Activated CD8-positive, alpha-beta memory T cell treated with anti-CD3 and anti-CD28 coated beads for 48 hours (primary cell): ENCODE measurements at places on chromosomes 5 and 9.

DNA sequence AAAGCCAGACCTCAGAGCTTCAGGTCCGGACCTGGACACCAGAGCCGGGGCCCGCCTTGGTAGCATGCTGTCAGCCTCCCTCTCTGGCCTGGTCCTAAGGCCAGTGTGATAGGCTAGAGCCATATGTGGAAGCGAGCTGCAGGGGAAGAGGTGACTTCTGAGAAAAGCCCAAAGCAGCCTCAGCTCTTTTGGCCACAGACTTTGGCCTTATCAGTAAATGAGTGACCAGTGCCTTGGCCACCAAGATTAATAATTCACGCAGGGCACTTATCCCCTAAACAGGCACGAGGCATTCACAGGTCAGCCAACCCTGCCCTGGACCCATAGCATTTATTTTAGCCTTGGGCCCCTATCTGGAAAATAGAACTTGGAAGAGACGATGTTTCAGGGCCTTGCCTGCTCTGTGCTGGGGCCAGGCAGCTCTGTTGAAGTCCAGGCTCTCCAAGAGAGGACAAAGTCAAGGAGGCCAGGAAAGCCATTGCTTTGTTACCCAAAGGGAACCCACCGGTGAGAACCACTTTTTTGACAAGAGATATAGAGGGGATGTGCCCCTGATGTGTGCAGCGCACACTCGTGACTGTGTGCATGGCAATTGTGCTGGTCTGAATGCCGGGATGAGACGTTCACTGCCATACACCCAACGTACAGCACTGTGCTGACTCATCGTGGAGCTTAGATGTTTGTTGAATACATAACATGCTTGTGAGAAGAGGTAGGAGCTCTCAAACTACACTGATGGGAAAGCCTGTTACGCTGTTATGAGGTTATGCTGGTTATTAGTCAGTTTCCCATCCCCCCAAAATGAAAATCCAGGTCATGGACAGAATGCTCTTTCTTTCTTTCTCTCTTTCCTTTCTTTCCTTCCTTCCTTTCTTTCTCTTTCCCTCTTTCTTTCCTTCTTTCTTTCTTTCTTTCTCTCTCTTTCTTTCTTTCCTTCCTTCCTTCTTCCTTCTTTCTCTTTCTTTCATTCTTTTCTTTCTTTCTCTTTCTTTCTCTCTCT, 5.0 kb upstream of the SLC34A1 start:
- DNase-seq: no peak

DNA sequence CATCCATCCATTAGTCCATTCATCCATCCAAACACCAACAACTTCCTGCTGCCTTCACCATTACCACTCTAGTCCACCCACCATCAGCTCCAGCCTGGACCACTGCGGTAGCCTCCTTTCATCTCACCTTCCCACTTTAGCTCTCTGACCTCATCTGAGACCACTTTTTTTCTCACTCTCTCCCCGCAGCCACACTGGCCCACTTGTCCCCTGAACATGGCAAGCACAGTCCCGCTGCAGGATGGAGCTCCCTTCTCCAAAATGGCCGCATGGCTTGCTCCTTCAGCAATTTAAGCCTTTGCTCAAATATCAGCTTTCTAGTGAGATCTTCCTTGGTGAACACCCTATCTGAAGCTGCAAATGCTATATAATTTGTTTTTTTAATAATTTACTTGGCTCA, 11.1 kb downstream of the CSF1R start:
- DNase-seq: no peak

GRCh38 chr9:124419832-124420489, 4.7 kb upstream of the PSMB7 start:
- no peak for DNase-seq

DNA sequence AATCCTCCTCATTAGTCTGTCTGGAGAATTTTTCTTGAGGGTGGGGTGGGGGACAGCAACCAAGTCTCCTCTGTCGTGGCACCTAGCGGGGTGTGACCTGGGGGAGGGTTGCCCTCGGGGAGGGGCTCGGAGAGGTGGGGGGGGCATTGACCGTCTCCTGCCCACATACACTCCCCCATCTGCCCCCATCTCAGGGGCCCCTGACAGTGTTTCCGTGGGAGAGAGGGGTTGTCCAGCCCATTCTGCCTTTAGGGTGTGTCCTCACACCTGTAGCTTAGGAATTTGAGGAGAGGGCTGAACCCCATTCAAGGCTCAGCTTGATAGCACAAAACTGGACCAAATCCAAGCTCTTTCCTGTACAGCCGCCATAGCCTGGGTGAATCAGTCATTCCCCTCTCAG, 5.9 kb upstream of the CXXC5 start:
- DNase-seq: no peak

- no peak for DNase-seq
Measured at GRCh38 chr5:118015511-118015910, 972.8 kb downstream of the DTWD2 start.

DNA sequence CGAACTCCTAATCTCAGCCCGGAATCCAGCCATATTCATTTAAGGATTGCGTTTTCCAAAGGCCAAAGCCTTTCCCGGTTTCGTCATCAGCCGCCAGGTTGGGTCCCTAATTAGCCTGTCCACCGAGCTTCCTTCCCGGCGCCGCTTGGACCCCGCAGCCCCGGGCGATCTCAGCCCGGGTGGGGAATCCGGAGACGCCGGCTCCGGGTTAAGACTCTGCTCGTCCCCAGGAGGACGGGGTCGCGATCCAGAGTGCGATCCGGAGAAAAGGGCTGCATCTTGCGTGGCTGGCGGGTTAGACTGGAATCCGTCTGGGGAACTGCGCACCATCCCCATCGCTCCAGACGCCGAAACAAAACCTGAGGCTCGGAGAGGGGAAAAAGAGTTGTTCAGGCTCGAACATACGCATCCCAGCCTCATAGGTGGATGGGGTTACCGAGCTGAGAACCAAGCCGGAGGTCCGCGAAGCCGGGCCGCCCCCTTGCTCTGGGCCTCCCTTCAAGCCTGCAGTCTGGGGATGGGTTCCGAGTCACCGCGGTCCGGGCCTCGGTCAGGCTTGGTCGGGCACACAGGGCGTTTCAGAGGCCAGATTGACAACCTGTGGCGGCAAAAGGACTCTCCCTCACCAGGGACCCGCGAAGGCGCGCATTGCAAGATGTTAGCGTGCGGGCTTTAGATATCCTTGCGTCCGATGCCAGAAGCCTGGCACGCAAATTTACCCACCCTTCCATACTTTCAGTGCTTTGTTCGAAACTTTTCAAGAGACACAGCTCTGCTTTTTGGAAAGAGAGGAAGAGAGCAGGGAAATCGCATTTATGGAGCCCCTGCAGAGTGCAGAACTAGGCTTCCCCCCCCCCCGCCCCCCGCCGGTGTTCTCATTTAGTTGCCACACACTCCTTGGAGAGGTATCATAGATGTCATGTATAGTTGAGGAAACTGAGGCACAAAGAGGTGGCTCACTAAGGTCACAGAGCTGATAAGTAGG, 7.9 kb downstream of the MSX2 start:
- DNase-seq: no peak

- DNase-seq: no peak
Measured at GRCh38 chr9:16058131-16058549, 505.3 kb downstream of the CCDC171 start.

DNA sequence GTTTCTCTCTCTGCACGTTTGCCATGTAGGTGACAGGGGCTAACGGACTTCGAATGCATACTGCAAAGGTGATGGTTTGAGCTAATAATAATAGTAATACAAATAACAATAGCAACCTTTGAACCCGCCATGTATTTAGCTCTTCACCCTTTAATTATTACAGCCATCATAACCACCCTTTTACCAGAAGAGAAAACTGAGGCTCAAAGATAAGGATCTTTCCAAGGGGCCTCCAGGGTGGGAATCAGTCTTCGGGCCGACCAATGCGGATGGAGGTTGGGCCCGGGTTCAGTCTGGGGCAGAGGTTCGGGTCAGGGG, 494 bp downstream of the CDKN2AIPNL start:
- no peak for DNase-seq

DNA sequence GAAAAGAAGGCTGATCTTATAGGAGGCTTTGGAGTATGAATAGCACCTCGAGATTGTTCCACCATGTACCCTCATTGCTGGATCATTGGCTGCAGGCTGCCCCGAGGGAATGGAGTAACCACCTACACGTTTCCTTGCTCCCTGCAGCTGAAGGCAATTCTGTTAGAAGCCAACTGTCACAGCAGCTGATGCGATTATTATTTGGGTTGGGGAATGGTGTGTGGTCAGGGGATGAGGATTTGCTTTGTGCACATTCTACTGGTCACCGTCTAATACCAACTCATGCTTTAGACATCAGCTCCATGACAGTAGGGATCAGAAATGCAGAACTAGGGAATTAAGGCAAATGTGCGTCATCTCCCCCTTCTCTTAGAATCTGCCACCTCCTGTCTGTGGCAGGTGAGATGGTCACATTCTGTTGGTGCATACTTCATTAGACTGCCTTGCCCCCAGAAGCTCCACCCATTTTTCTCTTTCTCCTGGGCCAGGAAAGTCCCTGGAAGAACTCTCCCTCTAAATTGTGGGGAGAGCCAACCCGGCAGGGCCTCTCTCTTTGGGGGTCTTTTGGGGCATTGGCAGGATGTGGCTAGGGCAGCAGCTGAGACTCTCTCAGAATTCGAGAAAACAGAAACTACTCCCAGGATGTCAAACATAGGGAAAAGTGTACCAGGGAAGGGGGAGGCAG, 32.8 kb downstream of the NEUROG1 start:
- no peak for DNase-seq

- DNase-seq: no peak
Measured at GRCh38 chr5:59380350-59380951, 513.1 kb downstream of the PDE4D start.

DNA sequence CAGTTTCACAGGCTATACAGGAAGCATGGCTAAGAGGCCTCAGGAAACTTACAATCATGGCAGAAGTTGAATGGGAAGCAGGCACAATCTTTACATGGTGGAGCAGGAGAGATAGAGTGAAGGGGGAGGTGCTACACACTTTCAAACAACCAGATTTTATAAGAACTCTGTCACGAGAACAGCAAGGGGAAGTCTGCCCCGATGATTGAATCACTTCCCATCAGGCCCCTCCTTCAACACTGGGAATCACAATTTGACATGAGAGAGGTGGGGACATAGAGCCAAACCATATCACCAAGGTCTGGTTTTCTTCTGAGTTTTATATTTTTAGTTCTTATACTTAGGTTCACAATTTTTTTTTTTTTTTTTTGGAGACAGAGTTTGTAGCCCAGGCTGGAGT, 16.1 kb downstream of the ZCCHC9 start:
- DNase-seq: no peak

DNA sequence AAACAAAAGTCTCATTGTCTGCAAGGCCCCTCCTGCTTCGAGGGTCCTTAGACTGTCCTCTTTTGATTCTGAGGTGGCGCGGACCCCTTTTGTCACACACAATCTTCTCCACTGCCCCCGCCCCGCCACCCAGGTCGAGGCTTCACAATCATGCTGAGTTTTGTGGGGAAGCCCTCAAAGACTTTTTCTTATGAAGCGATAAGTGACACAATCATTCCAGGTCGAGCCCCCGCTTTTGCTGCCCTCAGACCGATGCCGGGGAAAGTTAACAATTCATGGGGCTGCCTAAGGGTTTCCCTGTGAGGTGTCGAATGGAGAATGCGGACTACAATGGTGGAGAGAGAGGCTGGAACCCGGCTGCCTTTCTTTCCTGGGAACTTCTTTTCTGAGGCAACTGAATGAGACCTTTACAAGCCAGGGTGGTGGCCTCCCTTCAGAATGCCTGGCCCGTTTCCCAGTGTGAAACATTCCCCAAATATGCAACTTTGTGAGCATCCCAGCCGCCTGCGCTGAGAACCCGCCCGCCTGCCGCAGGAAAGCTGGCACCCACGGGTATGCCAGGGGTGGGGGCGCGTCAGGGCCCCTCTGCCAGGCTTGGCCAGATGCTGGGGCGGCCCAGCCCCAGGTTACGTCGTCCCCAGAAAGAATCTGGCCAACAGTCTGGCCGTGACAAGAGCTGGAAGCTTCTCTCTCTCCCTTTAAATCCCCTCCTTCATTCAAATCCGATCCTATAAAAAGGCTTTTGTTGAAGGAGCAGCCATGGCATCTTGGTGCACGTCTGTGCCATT, 71.9 kb downstream of the MAP1B start:
- no peak for DNase-seq

DNA sequence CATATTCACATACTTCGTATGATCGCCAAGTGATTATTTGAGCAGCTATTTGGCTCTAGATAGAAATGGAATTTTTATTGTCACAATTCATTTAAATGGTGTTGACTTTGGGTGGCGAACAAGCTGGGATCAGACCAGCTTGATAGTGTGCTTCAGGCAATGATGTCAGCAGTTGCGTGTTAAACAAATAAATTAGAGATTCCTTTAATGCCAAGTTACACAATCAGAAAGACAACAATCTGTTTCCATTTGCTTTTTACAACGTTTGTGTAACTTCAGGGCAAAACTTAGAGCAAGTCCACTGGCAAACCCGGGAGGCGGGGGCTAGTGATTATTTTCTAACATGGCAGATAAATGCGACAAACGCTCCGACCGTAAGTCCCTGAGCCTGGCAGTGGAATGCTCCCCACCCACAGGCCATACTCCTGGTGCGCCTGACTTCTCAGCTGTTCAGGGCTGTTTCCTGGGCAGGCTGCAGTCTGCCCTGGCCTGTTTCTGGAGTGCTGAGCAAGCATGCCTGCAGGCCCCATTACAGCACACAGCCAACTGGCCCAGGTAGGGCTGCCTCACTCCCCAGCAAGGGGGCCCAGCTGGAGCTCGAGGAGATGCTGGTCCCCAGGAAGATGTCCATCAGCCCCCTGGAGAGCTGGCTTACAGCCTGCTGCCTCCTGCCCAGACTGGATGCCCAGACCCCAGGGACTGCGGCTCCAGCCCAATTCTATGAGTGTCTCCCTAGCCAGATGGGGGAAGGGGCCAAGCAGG, 88.7 kb downstream of the BASP1 start:
- no peak for DNase-seq

- no peak for DNase-seq
Measured at GRCh38 chr5:150960791-150961396, 56.1 kb upstream of the ZNF300 start.
